ENCODE measurements at places on chromosomes 1 and 21.

DNA sequence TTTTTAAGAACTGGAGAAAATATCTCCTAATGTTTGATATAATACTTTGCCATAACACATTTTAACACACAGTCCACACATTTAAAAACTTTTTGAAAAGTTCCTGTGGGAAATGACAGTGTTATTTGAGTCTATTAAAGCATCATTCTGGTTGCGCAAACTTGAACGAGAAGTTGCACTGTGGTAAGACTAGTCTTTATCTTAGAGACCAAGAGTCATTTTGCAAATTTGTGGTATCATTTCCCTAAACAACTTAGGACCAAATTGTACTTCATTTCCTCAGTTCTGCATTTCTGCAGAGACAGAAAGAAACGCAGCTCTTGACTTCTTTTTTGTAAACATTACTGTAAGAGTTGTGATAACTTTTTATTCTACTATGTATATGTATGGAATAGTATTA is at the start of gene RGS18:
RGS18 (plus strand) TSS at position 282 of the 400 bp plus-strand sequence. CDS start 176 bp downstream, outside the sequence.
- DNase-seq = no peak

DNA sequence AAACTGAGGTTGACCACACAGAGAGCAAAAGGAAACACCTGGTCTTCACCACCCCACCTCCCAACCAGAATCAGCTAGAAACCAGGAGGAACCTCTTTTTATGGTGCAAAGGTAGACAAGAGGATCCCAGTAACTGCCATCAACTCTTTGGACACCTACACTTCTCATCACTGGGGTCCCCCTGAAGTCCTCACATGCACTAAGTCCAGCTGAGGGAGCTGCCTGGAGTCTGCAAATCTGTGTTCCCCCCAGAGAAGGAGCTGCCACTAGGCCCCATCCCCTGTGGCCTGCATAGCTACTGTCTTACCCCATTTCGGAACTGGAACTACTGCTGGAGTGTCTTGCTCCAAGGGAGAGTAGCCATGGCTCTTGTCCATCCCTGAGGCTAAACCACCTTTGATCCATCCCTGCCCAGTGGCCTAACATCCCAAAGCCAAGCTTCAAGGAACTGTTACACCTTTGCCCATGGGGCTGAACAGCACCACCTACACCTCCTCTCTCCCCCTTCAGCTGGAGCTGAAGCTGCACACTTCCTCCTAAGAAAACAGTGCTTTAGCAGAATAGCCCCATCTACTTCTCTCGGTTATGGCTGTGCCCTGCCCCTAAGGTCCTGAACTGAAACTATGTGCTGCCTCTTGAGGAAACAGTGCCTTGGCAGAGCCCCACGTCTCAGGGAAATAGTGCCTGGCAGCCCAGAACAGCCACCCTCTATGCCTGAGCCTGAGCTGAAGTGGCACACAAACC is 85.4 kb upstream of the CD53 start:
- no peak for DNase-seq

- DNase-seq = no peak
Observed at GRCh38 chr1:112143871-112144441, 154.5 kb upstream of the KCND3 start.

GRCh38 chr1:222095606-222096475 is 354.0 kb upstream of the DUSP10 start:
- peak; percentile 40 for DNase-seq

DNA sequence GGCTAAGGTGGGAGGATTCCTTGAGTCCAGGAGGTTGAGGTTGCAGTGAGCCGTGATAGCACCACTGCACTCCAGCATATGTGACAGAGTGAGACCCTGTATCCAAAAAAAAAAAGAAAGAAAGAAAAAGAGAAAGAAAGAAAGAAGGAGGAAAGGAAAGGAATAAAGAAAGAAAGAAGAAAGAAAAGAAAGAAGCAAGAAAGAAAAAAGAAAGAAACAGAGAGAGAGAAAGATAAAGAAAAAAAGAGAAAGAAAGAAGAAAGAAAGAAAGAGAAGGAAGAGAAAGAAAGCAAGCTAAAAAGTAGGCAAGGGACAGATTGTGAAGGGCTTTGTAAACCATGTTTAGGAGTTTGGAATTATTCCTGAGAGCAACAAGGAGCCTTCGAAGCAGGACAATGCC is 80.1 kb downstream of the MAB21L3 start:
- DNase-seq = no peak

DNA sequence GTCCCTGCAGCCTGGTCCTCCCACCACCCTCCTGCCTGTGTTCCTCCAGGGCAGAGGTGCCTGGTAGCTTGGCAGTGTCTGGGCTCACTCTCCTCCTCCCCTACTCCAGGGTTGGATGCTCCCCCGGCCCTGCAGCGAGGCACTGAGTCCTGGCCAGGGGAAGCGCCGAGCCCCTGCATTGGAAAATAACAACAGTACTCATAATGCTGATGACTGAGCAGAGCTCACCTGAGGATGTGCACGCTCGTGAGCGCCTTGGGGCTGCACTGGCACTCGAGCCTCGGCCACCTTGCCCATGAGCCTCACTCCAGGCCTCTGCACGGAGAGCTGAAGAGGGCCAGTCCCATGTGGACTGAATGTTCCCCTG is 6.0 kb upstream of the ACTRT2 start:
- DNase-seq = no peak

DNA sequence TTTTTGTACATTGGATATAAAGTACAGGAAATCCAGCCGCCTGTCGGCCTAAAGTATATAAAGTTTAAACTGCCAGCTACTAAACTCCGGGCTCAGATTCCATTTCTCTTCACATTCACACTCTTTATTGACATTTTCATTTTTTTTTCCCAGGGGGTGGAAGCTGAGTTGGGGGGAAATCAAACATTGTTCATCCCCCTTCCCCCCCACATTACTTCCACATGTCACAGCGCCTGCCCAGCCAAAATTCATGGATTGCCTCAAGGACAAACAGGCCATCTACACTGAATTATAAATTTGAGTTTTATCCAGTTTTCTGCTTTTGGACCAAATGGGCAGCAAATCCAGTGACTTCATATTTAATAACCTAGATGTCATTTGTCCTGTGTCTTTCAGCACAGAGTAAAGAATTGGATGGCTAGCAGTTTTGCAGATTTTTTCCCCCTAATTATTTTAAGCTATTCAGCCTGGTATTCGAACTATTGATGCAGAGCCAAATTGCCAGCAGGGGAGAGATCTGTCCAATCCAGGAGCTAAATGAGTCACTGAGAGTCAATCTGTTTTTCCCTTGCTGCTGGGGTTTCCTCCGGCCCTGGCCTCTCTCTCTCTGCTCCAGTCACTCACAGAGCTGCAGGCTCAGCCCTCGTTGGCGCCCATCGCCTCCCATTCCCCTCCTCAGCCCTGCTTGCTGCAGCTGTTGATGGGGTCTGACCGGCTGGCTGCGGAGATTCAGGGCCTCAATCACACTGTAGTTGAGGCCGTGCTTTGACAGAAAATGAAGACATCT is 98.0 kb downstream of the LMO4 start:
- no peak for DNase-seq

GRCh38 chr21:25974964-25975363 is 195.6 kb downstream of the APP start:
- no peak for DNase-seq

- DNase-seq = no peak
Observed at GRCh38 chr21:38088916-38089762, 167.7 kb upstream of the KCNJ15 start.

DNA sequence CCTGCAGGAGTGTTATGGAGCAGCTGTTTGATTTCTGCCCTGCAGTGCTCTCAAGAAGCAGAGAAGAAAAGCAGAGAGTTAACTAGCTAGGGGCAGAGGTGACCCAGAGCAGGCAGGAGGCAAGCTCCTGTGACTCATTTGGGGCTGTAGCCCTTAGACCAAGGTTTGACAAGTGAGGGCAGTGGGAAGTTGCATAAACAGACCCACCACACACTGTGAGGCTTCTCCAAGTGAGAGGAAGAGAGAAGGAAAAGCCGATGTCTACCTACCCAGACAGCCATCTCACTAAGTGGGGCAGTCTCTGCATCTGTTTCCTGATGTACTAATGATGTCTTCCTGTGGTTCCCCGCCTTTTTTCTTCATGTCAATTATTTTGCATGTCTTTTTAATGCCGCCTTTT is 159.9 kb upstream of the NR5A2 start:
- DNase-seq = no peak

- DNase-seq = no peak
Observed at GRCh38 chr1:197356723-197357533, 88.9 kb downstream of the CRB1 start.

DNA sequence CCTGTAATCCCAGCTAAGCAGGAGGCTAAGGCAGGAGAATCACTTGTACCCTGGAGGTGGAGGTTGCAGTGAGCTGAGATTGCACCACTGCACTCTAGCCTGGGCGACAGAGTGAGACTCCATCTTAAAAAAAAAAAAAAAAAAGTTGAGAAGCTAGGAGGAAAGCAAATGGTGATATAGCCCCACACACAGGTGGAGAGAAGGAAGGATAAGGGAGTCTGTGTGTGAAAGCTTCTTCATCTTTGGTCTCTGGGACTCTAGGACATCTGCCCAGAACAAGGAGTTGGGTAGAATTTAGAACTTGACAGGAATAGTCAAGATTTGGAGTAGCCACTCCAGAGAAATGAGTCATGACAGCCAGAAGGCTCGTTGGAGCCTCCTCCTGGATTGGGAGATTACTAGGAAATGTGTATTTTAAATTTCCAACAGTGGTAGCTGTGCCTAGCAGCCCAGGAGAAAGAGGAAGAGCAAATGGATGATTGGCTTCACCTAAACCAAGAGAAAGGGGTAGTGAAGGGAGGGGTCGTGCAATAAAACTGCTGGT is 19.9 kb downstream of the NPL start:
- no peak for DNase-seq

GRCh38 chr1:158586942-158587341 is 7.2 kb upstream of the OR10X1 start:
- no peak for DNase-seq

DNA sequence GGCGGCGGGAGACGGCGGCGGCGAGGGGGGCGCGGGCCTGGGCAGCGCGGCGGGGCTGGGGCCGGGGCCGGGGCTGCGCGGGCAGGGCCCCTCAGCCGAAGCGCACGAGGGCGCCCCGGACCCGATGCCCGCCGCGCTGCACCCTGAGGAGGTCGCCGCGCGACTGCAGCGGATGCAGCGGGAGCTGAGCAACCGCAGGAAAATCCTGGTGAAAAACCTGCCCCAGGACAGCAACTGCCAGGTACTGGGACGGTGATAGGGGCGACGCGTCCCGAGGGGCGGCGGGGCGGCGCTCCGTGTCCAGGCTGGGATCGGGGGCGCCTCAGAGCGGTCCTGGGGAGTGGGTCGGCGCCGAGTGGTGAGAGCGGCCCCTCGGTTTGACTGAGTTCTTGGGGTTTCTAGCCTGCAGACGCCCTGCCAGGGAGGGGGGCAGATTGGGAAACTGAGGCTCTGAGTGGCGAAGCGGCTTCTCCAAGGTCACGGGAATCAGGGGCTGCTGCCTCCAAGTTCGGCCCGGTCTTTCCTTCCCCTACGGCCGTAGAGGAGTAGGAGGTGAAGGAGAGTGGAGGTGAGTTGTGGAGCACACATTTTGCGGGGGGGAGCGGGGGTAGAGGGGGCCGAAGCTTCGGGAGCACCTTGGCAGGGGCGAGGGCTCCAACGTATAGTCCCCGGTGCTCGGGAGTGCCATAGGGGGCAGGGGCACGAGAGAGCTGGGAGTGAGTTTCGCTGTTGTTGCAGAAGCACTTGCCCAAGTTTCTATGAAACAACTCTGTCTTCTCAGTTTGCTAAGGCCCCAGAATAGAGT is 508 bp downstream of the RAVER2 start:
- DNase-seq = no peak

DNA sequence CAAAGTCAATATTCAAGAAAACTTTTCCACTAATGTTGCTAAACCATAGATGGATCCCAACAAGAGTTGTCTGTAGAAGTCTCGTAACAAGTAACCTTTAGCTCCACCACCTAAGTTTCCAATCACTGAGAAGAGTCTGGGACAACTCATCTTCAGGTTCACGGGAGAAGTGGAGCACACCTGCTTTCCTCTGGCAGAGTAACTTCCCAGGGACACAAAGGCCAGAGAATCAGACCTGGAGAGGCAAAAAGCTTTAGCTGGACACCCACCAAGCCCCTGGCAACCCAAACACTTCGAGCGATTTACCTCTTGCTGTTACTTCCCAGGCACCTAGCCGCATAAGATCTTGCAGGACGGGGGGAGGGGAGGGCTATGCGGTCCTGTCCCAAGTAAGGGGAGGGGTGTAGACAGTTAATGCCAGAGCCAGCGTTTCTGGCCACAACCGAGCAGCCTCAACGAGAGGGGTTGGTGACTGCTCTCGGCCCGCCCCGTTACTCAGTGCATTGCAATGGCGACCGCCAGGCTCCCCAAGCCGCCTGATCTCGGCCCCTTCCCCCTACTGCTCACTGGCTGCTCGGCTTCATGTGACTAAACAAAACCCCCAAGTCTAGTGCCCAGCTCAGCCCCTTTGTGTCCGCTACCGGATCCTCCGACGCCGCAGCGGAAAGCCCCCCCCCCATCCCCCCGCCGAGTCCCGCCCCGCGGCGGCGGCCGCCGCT is 709 bp downstream of the ZNF644 start:
- peak; percentile 23 for DNase-seq

GRCh38 chr1:178607718-178608408 is 95.0 kb downstream of the TEX35 start:
- DNase-seq = no peak

GRCh38 chr1:39061951-39062350 is 35.8 kb downstream of the NDUFS5 start:
- DNase-seq = no peak

GRCh38 chr1:27891196-27891889 is 19.0 kb downstream of the THEMIS2 start:
- no peak for DNase-seq

DNA sequence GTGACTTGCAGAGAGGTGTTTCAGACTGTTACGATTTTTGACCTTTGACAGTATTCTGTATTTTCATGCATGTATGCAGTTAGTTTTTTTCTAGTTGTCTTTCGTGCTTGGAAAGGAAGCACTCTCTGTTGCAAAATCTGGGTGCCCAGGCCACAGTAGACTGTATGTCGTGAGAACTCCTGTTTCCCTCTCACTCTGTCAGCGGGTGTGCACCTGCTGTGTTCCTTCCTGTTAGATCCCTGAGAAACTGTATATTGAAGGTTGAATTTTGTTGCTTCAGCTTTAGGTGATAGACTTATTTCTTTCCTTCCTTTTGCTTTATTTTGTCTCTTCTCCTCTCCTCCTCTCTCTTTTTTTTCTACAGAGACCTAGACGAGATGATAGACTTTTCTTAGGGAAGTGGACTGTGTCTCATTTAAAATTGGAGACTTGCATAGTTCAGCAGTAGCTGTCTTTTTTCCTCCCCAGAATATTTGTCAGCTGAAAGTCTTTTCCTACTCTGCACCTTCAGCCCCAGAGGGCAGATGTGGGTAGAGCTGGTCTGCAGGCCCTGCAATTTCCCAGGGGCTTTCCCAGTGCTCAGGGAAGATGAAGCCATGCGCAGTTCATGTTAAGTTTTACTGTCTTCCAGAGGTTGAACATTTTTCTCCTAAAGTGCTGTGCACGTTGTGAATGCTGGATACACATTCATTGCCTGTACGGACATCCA is 1.4 kb downstream of the TRAPPC10 start:
- peak; percentile 17 for DNase-seq

GRCh38 chr1:221381910-221382623 is 359.8 kb downstream of the DUSP10 start:
- no peak for DNase-seq
